H9 (cell line): ENCODE measurements at places on chromosomes 12 and 14. TPM values are rescaled to one million over a fixed set of nuclear protein-coding genes. Genes with fewer than 3 reads are reported as not detected.

DNA sequence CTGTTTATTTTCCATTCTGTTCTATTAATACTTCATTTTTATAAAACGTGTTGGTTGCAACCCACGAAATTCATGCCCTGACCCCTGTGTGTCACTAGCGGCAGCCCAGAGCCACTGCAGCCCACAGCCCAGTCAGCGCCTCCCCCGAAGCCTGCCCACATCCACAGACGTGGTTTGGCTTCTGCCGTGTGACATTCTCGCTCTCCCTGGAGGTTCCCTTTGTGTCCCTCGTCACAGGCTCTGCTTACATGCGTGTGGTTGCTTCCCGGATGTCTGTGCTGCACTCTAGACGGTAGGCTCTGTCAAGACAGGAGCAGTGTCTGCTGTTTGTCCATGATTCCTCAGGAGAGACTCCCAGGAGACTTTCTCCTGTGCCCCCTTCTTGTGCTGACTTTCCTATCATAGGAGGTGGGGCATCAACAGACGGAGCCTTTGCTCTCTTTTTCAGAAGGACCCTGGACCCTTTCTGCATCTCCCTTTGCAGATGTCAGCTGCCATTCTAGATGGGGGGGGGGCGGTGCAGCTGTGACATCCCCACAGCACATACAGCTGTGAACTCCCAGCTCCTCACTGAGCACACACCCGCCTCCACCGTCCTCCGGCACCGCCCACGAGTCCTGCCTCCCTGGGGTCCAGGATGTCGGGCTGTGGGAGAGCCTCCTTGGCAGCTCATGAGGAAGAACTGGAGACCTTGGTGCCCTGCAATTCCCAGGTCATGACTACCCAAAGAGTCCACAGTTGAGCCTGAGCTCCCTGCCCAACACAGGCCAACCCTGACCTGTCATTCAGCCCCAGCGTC is 36.8 kb upstream of the PIWIL1 start:
- no peak overlapping the region for H3K4me3 ChIP-seq
- peaks cover 2% of the 10 kb centered on the region; the same call in 1 of the 2 replicates for H3K27me3 ChIP-seq
- no peaks in the 10 kb centered on the region for H3K36me3 ChIP-seq
- H3K27ac ChIP-seq = no peak overlapping the region

GRCh38 chr12:89280833-89281538 is 71.3 kb downstream of the DUSP6 start:
- peaks cover 4% of the 10 kb centered on the region for H3K4me1 ChIP-seq
- no peak for DNase-seq
- no peak overlapping the region for H3K27ac ChIP-seq
- no peaks in the 10 kb centered on the region for H3K27me3 ChIP-seq

DNA sequence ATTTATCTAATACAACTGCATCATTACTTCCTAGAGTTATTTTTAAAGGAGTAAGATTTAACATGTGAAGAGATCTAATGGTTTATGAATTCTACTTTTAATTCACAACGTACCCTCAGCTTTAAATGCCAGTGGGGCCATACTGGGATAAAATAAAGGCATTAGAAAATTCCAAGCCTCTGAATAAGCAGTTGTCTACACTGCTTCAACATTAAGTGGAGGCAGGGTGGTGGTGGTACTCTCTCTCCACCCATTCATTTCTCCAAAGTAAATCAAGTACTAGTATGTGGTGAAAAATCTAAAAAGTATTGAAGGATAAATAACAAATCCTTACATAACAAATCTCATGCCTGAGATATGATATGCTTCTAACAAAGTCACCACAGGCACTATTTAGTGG is 52.4 kb downstream of the FERMT2 start:
- no peaks in the 10 kb centered on the region for H3K27me3 ChIP-seq
- no peak overlapping the region for H3K4me3 ChIP-seq
- DNase-seq = no peak
- H3K36me3 ChIP-seq = peaks cover 14% of the 10 kb centered on the region
- no peak overlapping the region for H3K27ac ChIP-seq

DNA sequence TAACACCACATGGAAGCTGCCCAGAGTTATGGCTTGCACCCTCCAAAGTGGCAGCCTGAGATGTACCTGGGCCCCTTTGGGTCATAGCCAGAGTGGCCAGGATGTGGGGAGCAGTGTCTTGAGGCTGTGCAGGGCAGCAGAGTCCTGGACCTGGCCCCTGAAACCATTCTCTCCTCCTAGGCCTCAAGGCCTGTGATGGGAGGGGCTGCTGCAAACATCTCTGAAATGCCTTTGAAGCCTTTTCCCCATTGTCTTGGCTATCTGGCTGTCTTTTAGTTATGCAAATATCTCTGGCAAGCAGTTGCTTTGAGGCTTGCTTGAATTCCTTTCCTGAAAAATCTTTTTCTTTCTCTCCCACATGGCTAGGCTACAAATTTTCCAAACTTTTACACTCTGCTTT is 356.5 kb downstream of the DAD1 start:
- no peak overlapping the region for H3K27ac ChIP-seq
- peaks cover 33% of the 10 kb centered on the region for H3K36me3 ChIP-seq
- H3K4me3 ChIP-seq = no peak overlapping the region
- no peaks in the 10 kb centered on the region for H3K27me3 ChIP-seq
- peak; percentile 34 for DNase-seq
- no peaks in the 10 kb centered on the region for H3K4me1 ChIP-seq

DNA sequence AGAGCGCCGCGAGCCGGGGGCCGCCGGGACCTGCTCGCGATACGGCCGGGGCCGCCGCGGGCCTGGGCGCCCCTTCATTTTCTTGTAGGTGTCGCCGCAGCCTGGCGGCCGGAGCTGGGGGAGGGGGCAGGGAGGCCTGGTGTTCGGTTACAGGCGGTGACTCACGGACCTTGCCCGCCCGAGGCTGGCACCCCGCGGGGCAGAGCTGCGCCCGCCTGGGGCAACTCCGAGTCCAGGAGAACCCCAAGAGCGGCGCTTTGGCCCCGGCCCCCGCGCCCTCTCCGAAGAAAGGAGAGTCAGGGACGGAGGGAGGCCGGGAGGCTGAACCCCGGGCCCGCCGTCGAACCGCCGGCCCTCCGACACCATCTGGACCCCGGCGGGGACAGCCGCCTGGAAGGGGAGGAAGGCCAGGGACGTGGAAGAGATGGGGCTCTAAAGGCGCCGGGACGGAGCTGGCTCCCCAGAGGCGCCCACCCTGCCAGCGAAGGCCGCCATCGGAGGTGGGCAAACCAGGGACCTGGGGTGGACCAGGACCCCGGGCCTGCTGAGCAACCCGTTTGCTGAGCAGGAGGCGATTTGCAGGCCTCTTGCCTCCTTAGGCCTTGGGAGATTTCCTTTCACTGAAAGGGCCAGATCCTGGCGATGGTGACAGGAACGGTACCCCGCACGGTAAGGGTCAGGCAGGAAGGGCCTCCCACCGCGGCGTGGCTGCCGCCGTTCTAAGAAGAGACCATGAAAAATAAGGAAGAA is 843 bp upstream of the NUAK1 start:
- DNase-seq = peak; percentile 95
- H3K27ac ChIP-seq = no peak overlapping the region
- H3K27me3 ChIP-seq = no peaks in the 10 kb centered on the region

DNA sequence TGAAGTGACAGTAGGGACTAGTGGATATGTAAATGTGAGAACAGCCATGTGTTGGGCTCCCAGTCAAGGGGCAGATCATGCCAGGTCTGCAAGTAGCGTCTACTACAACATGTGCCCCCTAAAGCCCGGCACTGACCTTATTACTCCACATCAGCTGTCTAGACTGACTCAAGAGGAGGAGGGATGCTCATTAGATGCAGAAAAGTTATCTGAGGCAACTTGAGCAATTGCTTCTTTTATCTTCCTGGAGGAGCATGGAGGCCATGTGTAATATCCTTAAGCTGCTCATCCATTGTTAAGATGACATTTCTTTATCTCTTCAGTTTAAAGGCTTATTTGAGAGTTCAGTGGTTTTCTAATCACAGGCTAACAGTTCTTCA is 404.7 kb upstream of the FLRT2 start:
- DNase-seq = no peak
- no peak overlapping the region for H3K4me3 ChIP-seq
- no peaks in the 10 kb centered on the region for H3K4me1 ChIP-seq
- no peak overlapping the region for H3K27ac ChIP-seq

DNA sequence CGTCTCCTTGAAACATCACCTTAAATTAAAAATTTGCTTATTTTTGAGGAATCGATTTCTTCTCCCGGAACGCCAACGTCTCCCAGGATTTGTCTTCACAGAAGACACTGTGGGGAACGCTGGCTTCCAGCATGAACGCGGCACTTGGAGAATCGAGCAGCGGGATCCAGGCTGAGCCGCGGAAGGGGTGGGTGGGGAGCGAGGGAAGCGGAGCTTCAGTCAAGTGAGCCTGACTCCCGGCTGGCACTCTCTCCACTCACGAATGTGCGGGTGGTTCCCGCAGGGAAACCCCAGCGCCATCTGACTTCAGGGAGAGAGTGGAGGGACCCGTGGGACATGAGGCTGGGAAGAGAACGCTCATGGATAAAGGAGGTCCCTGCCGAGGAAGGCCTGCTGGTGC is 506.0 kb upstream of the TMEM132C start:
- no peak for DNase-seq
- H3K27me3 ChIP-seq = no peaks in the 10 kb centered on the region

DNA sequence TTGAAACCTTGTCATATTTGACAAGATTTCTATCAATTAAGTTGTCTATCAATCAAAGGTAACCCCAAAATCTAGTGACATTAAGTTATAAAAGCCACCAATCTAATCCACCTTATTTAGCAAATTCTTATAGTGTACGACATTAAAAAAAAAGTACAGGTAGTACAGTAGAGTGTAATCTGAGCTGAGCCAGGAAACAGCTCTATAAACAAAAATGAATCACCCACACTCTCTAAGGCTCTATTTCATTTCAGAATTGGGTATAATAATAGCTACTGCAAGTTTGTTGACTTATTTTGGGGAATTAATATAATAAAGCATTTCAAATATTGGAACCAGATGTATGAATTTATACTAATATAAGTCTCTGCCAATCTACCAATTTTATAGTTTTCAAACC is 342.4 kb upstream of the FLRT2 start:
- H3K36me3 ChIP-seq = no peaks in the 10 kb centered on the region
- DNase-seq = no peak
- no peaks in the 10 kb centered on the region for H3K4me1 ChIP-seq

DNA sequence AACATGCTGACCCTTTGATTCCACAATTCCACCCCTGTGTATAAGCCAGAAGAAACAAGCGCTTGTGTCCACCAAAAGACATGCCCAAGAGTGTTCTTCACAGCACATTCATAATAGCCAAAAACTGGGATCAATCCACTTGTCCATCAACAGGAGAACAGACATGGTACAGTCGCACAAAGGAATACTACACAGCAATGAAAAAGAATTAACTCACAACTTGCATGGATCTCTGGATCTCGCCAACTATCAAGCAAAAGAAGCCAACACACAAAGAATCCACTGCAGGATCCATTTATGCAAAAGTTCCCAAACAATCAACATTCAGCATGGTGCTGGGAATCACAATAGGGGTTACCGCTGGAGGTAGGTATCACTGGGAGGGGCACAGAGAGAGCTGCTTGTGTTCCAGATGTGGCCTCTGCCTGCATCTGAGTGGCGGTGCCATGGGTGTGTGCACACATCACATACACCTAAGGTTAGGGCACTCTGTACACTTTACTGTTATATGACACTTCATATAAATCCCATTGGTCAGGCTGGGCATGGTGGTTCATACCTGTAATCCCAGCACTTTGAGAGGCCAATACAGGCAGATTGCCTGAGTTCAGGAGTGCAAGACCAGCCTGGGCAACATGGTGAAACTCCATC is 30.9 kb downstream of the CLMN start:
- peaks cover 20% of the 10 kb centered on the region for H3K36me3 ChIP-seq
- DNase-seq = peak; percentile 14
- H3K27me3 ChIP-seq = no peaks in the 10 kb centered on the region
- H3K4me1 ChIP-seq = 0 out of 2 replicates have a peak, but pooled peaks cover 5% of the 10 kb centered on the region
- no peak overlapping the region for H3K27ac ChIP-seq

GRCh38 chr14:35355981-35356841 is 48.3 kb downstream of the NFKBIA start:
- no peak overlapping the region for H3K4me3 ChIP-seq
- no peaks in the 10 kb centered on the region for H3K27me3 ChIP-seq
- DNase-seq = no peak

- H3K27me3 ChIP-seq = peaks cover 4% of the 10 kb centered on the region; the same call in 1 of the 2 replicates
- H3K4me3 ChIP-seq = peak overlapping the region; percentile 63; the same call in 2 of the 3 replicates
- no peak for DNase-seq
Measured at GRCh38 chr14:50871228-50871627, 625 bp upstream of the ABHD12B start.

DNA sequence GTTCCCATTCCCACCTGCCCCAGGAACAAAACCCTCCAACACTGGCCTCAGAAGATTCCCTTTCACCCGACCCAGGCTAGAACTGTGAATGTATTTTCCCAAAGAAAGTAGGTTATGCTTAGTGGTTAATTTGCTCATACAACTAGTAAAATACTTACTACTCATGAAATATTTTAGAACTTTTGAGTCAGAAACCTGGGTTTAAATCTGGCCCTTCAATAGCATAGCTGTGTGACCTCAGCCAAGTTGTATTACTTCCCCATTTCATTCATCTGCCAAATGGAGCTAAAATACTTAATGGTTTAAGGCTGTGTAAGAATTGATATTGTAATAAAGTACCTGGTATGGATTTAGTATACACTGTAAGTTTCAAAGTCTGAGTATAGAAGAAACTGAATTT is 69.1 kb upstream of the DNM1L start:
- no peak overlapping the region for H3K27ac ChIP-seq
- no peak overlapping the region for H3K4me3 ChIP-seq
- no peak for DNase-seq

DNA sequence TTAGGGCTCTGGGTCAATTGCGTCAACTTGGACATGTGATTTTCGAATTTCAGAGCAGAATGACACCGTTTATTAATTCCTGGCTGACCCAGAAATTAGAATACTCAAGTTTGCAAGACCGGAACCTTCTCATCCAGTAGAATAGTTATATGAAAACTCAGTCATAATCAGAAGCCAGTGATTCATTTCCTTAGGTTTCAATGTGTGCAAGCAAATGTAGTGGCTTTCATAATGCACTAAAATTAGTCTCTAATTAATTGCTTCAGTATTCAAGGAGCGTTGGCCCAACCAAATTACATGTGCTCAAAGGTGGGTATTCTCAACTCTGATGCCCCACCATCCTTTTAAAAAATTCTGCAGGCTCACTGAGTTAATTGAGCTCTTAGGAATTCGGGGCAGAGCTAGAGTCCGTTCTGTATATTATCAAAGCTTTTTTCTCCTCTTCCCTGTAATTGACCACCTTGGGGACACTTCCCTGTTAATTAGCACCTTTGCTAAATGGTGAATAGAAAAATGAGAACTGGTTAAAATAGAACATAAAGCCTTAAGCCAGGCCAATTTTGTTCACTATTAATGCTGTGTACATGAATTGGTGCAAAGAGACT is 55.4 kb downstream of the DAO start:
- no peaks in the 10 kb centered on the region for H3K36me3 ChIP-seq
- H3K4me3 ChIP-seq = no peak overlapping the region
- no peaks in the 10 kb centered on the region; the same call in 1 of the 2 replicates for H3K4me1 ChIP-seq
- H3K27ac ChIP-seq = no peak overlapping the region

The UNC79 gene
- 2.8 and 3.0 TPM in 2 replicates for total RNA-seq

The EFCAB11 gene
- 17.4 TPM in 2 replicates for total RNA-seq

The LUM gene
- not detected in 2 replicates for total RNA-seq

The BCL11B gene
- 4.9 and 5.1 TPM in 2 replicates for total RNA-seq

The CLEC9A gene
- not detected in 2 replicates for total RNA-seq

The NPFF gene
- total RNA-seq = not detected in 2 replicates

The PLA2G1B gene
- total RNA-seq = not detected in 2 replicates
